Activated naive CD4-positive, alpha-beta T cell treated with anti-CD3 and anti-CD28 coated beads, Interleukin-2, amount 10 ng/mL, durations not matched to agents 7 days and 5 days (primary cell): ENCODE measurements at places on chromosomes 1 and 21.

- no peak for DNase-seq
These were observed 19.6 kb upstream of the FAM89A start for GRCh38 chr1:231059566-231060193.

GRCh38 chr1:221644145-221644448, 97.8 kb downstream of the DUSP10 start:
- no peak for DNase-seq

GRCh38 chr21:17391811-17392340, 121.0 kb upstream of the CXADR start:
- no peak for DNase-seq

GRCh38 chr1:8423692-8424538, 106.0 kb downstream of the SLC45A1 start:
- peak; percentile 64 for DNase-seq

DNA sequence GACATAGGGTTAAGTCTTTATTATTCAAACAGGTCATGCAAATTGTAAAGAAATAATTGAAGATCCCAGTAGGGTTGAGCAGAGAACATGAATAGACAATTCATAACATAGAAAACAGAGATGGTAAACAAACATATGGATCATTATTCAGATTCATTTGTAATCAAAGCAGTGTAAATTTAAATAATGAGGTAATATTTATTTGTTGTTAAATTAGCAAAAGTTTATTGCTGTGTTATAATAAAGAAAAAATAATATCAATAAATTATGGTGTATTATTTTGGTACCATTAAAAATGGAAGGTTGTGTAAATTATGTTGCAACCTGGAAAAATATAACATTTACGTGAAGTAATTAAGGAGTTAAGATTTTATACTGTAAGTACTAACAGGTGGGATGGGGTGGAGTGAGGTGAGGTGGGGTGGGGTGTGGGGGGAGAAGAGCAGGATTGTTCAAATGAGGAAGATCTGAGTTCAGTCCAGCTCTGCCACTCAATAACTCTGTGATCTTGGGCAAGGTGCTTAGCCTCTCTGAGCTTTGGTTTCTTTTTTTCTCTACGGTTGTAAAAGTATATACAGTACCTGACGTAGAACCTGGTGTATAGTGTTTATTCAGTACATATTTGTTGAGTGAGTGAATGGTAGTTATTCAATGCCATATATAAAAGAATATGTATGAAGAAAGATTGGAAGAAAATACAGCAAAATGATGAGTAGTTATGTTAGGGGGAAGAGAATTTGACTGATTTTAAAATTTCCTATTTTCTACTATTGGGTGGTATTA, 140.3 kb upstream of the KIF26B start:
- DNase-seq = no peak

GRCh38 chr1:57137980-57138379, 172.2 kb upstream of the C8B start:
- DNase-seq = no peak

- DNase-seq = peak; percentile 47
These were observed 11.3 kb upstream of the MAP10 start for GRCh38 chr1:232793944-232794343.

- no peak for DNase-seq
These were observed 345.1 kb downstream of the LMO4 start for GRCh38 chr1:87673748-87674147.
